NK-92 treated with Interleukin-12 subunit alpha and Interleukin-12 subunit beta, amount 100 ng/mL, for 24 hours (cell line): ENCODE measurements at places on chromosomes 4 and X.

GRCh38 chr4:158599150-158599549, 72.5 kb downstream of the C4orf46 start:
- DNase-seq, result no peak

GRCh38 chr4:76011700-76012387, 4.5 kb upstream of the CXCL9 start:
- no peak for DNase-seq

DNA sequence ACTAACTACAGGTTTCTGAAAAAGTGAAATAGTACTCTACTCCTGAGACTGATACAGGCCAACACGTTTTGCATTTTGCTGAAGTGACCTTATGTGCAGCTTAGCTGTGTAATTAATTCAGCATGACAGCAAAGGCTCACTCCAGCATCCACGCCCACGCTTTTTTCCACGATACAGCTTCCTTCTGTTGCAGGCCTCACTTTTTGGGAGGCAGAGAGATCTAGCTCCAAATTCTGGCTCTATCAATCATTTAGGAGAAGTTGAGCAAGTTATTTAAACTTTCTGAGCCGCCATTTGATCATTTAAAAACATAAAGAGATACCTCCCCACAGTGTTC, 160.3 kb downstream of the AFAP1 start:
- DNase-seq, result no peak

- no peak for DNase-seq
These were observed 67.2 kb upstream of the FRAS1 start for GRCh38 chr4:77989968-77990367.

DNA sequence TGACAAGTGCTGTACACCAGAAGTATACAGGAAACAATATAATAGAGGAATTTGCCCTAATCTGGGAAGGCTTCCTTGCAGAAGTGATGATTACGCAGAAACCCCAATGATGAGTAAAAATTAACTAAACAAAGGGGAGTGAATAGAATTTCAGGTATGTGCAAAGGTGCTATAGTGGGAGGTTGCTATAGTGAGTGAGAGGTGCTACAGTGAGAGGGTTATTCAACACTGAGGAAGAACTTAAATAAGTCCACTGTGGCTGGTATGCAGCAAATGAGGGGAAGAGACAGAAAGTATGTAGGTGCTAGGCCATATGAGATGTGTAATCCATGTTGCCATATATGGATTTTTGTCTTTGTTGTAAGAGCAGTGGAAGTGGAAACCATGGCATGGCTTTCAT, 69.5 kb downstream of the TRIM2 start:
- no peak for DNase-seq

GRCh38 chr4:182975806-182976205, 58.6 kb upstream of the DCTD start:
- DNase-seq, result peak; percentile 3

GRCh38 chr4:62145276-62145675, 945.1 kb downstream of the ADGRL3 start:
- DNase-seq, result no peak

DNA sequence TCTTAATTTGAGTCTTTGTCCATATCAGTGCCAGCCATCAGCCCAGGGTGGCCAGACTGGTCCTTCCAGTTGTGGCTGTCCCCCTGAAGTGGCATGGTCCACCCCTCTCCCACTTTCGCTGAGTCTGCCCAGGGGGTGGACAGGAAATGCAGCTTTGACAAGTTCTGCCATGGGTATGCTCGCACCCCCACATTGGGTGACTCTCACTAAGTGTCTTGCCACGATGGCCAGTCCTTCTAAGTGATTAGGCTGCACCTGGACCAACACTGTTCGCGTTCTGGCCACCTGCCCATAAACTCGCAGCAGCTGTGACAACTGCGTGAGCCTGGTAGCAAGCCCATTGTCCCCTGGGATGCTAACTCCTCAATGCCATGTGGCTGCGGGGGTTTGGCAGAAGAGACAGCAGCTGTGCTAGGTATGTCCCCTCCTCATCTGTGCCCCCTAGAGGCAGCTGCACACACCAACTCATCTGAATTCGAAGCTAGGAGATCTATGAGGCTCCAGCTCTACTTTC, 10.0 kb upstream of the LNX1 start:
- no peak for DNase-seq

DNA sequence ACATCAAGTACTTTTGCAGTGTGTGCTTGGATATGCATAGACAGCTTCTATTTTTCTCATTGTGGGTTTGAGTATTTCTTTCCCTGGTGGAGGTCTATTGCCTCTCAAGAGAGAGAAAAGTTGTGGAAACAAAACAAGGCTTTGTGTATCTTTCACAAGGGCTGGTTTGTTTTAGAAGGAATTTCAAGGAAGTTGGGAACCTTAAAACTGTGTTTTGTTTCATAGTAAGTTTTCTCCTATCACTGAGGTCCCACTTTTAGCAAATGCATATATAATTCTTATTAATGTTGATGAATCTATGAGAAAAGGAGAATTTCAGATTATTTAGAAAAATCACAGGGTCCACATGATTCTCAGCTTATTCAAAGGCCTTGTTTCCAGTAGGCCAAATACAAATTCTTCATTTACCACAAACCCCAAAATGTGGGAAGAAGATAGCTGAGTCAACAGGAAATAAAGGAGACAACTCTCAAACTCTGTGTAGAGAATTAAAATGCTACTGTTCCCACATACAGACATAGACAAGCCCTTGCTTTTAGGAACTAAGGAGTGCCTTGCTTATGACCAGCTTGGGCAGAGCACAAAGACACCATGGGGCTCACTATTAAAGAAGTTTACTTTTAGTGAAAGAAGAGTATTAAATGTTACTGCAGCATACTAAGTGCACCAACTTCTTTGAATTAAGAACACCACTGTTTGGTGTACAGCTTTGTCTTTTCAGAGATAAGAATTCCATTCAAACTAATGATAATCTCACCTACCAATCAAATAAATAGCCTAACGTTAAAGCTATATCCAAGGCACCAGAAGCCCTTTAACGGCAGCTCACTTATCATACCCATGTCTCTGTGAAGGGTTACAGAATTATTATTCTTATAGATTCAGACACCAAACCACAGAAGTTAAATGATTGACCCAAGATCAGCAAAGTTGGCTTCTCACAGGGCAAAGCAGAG, 177.4 kb upstream of the LEF1 start:
- DNase-seq, result no peak

DNA sequence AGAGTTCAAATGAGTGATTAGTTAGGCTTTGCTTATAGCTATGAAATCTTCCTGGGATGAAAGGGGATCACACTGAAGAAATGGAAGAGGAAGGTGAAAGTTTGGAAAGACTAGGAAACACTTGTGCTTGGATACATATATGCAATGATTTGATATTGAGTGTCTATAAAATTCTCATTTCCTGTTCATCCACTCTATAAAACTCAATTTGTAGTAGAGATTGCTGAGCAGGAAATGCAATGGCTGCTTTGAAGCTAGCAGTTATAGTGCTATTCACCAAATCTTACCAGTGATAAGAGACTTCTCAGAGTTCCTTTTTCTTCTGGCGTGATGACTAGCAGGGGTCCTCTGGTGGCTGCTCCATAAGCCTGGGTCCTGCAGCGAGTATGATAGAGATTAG, 128.1 kb upstream of the HPF1 start:
- DNase-seq, result no peak

GRCh38 chr4:24842356-24842755, 47.0 kb downstream of the SOD3 start:
- no peak for DNase-seq

DNA sequence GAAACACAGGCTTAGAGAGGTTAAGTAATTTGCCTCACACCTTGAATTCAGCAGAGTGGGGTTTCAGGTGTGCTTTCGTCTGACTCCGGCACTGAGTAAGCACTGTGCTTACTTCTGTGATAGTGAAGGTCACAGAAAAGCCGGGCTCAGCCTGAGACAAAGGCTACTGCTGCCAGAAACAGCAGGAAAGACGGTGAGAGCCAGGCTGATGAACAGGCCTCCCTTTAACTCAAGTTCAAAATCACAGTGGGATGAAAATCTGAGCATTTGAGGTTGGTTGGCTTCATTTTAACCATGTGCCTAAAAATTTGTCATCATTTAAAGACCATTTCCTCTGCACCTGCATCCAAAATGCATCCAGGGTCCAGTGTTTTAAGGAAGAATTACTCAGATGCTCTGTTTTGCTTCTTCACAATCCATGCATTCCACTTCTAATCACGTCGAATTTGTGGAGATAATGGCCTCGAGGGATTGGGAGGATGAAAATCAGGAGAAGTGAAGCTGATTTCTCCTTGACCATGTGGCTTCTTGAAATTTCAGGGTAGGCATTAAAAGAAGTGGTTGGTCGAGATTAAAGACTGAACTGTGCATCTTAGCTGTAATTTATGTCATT, 121.2 kb upstream of the LNX1 start:
- DNase-seq, result no peak

DNA sequence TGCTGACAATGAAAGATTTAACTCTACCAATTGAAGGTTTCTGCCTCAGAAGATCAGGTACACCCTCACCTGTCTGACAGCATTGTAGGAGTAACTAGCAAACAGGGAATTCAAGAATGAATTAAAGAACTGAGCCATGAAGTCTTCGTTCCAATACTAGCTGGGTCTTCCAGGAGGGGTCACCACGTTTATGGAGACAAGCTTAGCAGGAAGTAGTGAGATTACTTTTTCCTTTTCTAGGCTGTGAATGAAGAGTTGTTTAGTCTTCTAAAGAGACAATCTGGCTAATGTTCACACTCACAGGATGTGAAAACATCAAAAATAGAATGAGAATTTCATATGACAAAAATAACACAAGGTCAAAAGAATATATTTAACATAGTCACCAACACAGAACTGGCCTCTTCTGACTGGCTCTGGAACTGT, 54.9 kb downstream of the REELD1 start:
- no peak for DNase-seq

GRCh38 chr4:173411106-173411693, 12.3 kb upstream of the SCRG1 start:
- no peak for DNase-seq

DNA sequence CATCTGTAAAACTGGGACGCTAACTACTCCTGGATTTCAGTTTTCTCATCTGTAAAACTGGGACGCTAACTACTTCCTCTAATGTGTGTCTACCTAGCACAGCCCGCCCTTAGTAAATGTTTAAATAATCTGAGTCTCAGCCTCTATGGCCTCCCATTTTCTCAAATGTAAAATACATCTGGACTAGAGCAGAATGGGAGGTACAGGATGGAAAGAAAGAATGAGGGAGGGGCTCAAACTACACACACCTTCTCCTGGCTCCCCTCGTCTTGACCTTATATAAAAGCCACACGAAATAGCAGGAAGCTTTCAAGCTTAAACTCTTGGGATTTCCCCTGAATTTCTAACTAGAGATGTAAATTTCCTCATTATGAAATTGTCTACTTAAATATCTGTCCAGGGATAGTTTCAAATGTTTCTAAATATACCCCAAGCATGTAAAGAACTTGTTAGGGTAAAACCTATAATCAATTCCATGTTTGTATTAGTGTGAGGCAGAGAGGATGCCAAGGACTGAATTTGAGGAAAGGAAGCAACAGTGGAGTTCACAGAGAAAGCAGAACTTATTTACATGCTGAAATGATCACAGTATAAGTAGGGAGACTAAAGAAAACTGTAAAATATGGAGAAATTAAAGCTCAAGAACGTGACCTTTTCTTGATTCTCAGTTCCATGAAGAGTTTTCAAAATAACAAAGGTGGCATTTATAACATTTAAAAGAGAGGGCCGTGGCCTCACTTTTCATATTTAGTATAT, 220.0 kb downstream of the NWD2 start:
- no peak for DNase-seq

GRCh38 chr4:123501733-123502132, 105.1 kb downstream of the SPRY1 start:
- DNase-seq, result no peak

DNA sequence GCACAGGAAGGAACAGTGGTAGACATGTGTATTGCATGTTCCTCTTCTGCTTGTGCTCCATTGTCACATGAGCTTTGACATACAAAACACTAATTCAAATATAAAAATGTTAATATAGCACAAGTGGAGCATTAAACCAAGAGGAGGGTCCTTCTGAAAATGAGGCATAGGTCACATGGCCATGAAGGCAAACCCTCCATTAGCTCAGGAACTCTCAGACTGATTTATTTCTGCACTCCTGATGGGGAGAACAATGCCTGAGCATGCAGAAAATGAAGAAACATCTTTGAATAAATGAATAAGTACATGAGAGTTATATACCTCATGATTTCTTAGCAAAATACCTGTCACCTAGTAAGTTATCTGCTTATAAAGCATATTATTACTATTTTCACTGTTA, 769.2 kb upstream of the EPHA5 start:
- DNase-seq, result no peak

DNA sequence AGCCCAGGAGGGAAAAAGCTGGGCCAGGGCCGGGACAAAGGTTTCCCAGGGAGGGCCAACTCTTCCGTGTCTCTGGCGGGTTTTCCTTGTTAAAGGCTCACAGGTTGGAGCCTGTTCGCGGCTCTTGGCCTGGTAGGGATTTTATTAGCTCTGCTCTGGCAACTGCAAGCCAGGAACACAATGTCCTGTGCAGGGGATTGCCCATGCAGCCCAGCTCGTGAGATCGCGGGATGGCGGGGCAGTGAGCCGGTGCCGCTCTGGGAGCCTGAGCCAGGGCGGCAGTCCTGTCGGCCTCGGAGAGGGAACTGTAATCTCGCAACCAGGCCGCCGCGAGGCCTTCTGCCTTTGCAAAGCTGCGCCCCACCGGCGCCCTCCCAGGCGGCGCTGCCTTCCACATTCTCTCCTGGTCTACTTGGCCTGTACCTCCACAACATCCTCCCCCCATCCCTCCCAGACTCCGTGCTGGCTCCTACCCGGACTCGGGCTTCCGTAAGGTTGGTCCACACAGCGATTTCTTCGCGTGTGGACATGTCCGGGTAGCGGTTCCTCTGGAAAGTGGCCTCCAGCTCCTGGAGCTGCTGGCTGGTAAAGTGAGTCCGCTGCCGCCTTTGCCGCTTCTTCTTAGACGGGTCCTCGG, 2.1 kb downstream of the PITX2 start:
- no peak for DNase-seq

DNA sequence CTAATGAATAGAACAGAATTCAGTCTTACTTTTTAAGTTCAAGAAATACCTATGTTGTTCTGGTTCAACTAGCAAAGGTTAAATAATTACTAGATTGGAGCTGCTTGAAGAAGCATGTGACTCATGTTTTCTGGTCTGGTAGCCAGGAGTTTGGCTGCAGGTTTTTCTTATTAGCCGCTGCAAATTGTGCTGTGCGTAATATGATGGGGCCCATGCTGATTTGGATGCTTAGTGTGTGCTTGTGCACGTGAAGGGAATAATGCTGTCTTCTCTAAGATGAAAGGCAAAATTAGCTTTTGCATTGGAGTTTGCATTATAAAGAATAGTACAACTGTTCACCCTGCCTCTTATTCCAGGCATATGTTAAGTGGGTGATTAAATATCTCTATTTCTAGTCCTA, 219.6 kb downstream of the SNCA start:
- DNase-seq, result no peak

DNA sequence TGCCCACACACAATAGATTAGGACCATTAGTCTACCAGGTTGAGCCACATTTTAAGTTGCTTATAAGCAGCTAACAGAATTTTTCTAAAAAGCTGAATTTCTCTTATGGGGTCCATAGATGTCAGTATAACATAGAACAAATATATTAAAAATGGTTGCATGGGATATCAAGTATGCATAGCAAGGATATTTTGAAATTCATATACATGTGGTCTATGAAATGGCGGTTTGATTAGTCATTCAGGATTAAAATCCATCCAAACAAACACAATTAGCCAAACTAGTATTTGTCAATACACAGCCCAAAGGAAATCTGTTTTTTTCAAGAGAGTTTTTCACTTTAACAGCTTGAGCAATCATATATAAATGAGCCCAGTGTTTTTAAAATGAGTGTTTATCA, 33.5 kb upstream of the AMOT start:
- DNase-seq, result no peak
